IgD-negative memory B cell (primary cell): ENCODE measurements at places on chromosomes 5 and 9. TPM values are rescaled to one million over a fixed set of nuclear protein-coding genes. Genes with fewer than 3 reads are reported as not detected.

CBY3 gene
- 0.64 TPM for polyA plus RNA-seq

RXRA gene
- 0.80 TPM for polyA plus RNA-seq

ARL14EPL gene
- polyA plus RNA-seq = 0.69 TPM

IFNA13 gene
- polyA plus RNA-seq = not detected

NEURL1B gene
- not detected for polyA plus RNA-seq

HMGXB3 gene
- polyA plus RNA-seq = 15.4 TPM

TPPP gene
- polyA plus RNA-seq = not detected

RELL2 gene
- 5.9 TPM for polyA plus RNA-seq

MRRF gene
- polyA plus RNA-seq = 26.2 TPM

DMRT3 gene
- polyA plus RNA-seq = not detected

MLANA gene
- not detected for polyA plus RNA-seq

GBGT1 gene
- 1.7 TPM for polyA plus RNA-seq

UGT3A1 gene
- not detected for polyA plus RNA-seq

NR5A1 gene
- polyA plus RNA-seq = not detected

ATG10 gene
- 12.2 TPM for polyA plus RNA-seq

LRRC19 gene
- polyA plus RNA-seq = not detected

WNT8A gene
- not detected for polyA plus RNA-seq

PCDHGC5 gene
- not detected for polyA plus RNA-seq
